Caki2 (cell line): ENCODE measurements at places on chromosomes 7 and 10. TPM values are rescaled to one million over a fixed set of nuclear protein-coding genes. Genes with fewer than 3 reads are reported as not detected.

Gene SHH
- 8.7 and 18.5 TPM in 2 replicates for total RNA-seq

Gene ABLIM1
- 2.2 and 2.6 TPM in 2 replicates for total RNA-seq

Gene CCL24
- not detected in 2 replicates for total RNA-seq

Gene UNCX
- total RNA-seq, result not detected in 2 replicates

- DNase-seq, result no peak
Measured at GRCh38 chr7:157682946-157683746, 346.3 kb downstream of the DNAJB6 start.

DNA sequence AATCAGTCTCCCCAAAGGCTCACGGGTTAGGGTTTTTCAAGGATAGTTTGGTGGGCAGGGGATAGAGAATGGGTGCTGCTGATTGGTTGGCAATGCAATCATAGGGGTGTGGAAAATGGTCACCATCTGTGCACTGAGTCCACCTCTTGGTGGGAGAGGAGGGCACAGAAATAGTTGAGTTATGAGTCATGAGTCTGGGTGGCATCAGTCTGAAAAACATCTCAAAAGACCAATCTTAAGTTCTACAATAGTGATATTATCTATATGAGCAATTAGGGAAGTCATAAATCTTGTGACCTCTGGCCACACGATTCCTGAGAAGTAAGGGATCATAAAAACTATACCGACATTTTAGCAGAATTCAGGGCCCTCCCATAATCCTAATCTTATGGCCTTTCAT is 62.7 kb downstream of the LGI1 start:
- DNase-seq, result peak; percentile 54

DNA sequence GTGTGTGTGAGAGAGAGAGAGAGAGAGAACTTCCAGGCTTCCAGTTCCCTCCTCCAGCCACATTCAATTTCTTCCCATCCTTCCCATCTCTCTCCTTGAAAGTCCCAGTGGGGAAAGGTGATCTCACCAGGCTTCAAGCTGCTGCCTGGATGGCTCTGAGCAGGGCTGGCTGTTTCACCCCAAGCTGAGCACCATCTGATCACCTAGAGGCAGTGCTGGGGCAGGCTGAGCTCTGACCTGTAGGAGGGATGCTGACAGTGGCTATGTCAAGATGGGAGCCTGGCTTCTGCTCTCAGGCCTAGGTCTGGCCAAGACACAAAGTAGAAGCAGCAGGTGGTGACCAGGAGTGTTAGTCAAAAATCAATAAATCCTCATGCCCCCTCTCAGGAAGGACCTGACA is 370.8 kb downstream of the PLXNA4 start:
- DNase-seq, result no peak

GRCh38 chr10:30709229-30709628 is 79.7 kb upstream of the LYZL2 start:
- DNase-seq, result no peak

DNA sequence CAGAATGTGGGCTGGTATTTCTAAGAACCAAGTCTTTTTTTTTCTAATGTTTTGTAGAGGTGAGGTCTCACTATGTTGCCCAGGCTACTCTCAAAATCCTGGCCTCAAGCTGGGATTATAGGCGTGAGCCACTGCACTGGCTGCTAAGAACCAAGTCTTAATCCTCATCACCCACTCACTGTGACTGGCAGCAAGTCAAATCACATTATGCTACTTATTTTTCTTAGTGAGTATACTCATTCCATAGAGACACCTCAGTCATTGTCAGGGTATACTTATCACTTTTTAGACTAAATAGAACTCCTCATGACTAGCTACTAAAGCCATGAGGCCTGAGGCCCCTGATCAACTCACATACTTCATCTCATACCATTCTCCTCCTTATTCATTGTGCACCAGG is 116.1 kb downstream of the STRA8 start:
- no peak for DNase-seq

GRCh38 chr10:19097151-19097550 is 48.5 kb downstream of the MALRD1 start:
- DNase-seq, result no peak

DNA sequence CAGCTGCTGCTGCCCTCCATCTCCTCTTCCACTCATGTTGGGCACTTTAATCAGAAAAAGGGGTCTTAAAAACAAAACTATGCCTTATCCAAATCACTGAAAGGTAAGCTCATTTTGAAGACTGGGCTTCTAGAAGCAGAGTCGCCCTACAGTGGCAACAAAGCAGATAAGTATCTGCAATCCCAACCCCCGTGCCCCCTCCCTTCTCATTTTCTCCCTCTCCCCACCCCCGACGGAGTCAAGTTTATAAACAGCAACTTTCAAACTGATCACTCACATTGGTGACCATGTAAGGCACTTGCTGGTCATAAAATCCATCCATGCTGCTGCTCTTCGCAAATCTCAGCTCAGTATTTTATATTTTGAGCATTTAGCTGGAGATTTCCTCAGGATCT is 738 bp downstream of the ETV1 start:
- DNase-seq, result no peak

DNA sequence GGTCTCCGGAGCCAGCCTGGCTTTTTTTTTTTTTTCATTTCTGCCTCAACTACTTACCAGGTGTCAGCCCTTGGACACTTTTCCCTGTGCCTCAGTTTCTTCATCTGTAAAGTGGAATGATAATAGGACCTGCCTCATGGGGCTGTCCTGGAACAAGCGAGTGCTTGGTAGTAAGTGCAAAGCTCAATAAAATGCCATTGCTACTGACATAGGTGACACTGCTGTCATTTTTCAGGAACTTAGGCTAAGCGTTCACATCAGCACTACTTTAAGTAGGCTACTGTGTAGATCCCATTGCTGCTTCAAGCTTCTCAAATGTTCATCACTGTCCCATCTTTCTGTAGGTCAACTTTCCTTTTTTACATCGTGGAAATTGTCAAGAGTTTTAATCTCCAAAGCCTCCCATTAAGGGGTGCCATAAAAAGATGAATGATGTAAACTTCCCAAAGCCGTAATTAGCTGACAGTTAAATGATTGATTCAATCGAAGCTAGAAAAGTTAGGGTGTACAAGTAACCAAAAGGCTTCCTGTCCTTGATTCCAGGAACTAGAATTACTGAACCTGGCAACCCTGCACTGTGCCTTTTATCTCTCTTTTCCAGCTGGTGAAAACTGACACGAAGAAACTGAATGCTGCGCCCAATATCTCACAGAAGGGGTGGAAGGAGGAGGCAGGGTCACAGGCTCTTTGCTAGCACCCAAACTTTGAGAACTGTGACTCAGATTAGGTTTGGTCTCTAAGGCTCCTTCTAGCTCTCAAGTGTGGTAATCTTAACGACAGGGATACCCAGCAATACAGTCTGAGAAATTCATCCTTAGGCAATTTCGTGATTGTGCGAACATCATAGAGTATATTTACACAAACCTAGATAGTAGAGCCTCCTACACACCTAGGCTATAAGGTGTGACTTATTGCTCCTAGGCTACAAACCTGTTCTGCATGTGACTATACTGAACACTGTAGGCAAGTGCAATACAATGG is 861 bp upstream of the USP6NL start:
- DNase-seq, result no peak
